Activated CD8-positive, alpha-beta memory T cell treated with anti-CD3 and anti-CD28 coated beads for 1 hour (primary cell): ENCODE measurements at places on chromosomes 6 and 20.

DNA sequence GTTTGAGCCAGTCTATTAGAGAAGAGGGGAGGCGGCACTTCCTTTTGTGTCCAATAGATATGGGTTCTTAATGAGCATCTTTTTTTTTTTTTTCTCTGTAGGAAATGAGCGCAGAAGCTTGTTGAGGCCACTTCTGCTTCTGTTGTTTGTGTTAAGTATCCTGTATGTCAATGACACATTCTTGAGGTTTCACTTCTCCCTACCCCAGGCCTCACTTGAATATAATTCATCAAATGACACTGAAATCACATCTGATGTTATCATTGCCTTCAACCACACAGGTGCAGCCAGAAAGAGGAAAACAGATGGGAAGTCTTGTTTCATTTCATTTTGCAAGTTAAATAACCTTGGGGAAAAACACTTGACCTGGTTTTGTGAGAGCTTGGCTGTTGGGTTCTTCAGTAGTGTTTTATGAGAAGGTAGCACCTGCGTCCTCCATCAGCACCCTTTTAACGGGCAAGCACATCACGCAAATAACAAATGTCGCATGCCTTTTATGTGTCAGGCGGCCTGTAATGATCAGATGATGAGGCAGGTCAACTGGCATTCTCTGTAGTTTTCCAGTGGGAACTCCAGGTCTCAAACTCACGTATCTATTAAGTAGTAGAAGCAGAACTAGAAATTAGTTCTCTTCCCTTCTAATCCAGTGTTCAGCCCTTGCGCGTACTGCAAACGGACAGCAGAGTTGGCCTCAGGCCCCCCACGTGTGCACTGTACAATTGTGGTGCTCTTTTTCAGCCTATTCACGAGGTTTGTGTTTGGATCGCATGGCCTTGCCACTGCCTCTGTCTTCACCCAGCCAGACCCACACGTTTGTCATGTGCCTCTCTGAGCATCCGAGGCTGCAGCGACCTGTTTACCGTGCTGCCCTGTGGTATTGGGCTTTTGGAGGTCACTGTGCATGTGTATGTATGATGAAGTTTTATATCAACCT lies 23.5 kb downstream of the PLEKHG1 start:
- no peak for DNase-seq

DNA sequence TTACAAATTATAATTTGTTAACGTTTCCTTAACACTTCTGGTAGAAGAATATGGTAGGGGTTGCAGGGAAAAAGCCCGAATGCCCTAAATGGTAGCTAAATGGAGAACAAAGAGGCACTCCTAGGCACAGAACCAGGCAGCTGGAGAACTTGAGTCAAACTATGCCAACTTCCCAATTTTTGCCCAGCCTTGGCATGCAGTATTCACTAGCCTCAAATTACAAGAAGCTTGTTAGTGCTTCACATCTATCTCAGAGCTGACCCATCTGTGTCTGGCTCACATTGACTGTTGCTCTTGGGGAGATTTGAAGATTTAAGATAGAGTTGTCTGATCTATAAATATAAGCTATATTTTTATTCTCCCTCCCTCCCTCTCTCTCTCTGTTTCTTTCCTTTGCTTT lies 19.4 kb upstream of the LRFN2 start:
- no peak for DNase-seq

DNA sequence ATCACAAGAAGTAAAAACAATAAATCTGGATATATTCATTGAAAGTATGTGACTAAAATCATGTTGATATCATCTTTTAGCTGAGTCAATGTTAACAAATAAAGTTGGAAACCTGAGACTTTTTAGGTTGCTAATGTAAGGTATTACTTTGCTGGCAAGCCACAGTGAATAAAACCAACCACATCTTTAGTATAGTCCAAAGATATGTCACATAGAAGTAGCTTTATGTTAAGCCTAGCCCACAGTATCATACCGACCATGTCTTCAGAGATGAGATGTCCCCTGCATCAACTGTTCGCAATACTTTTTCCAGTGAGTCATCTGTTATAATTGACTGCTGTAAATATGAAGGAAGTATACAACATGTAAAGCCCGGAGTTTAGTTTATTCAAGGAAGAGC lies 107.6 kb upstream of the MCHR2 start:
- DNase-seq = no peak

DNA sequence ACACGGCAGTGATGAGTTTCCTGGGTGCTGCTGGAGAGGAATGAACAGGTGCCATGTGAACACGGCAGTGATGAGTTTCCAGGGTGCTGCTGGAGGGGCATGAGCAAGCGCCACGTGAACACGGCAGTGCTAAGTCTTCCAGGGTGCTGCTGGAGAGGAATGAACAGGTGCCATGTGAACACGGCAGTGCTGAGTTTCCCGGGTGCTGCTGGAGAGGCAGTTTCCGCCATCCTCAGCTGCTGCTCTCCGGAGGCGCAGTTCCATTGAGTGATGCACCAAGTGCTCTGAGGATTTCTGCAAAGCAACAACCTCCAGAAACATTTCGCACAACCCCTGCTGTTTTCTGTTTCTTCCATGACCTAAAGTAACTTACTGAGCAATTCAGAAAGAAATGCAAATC lies 155.4 kb downstream of the SMOC2 start:
- DNase-seq = no peak

GRCh38 chr20:41314386-41314785 lies 3.1 kb downstream of the ZHX3 start:
- no peak for DNase-seq

DNA sequence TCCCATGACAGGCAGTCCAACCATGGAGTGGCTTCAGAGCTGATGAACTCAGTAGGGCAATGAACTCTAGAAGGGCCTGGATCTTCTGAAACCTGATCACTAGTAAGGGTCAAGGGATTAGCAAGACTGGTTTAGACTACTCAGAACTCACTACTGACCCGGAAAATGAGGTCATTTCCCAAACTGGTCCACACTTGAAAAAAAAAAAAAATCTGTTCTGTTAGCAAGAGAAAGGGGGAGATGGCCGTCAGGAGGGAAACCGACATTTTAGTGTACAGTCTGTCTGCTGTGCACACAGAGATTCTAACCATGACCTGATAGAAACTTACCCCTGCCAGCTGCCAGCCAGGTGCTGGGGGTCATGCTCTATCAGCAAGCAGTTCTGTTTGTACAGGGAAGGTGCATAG lies 262.4 kb upstream of the AGPAT4 start:
- DNase-seq = no peak

- DNase-seq = no peak
These were observed 295.2 kb downstream of the GJA1 start for GRCh38 chr6:121730616-121731015.

DNA sequence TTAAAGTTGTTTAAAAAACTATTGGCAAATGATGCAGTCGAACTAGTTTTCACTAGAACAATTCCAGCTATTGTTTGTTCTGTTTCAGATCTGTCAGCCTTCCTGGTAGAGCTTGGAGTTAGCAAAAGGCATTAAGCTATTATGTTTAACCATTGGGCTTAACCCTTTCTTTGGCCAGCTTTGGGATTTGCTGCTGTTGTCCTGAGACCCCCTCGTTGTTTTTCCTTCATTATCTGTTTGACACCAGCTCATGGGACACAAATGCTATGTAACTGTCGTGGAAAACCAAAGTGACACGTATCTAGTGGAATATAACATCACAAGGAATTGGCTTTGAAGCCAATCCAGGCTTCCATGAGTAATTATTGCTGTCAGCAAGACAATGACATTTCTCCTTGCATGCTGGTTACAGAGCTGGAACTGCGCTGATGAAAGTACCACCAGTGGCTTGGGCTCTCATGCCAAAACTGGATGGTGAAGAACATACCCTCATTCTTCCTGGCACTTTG lies 96.0 kb downstream of the EYA2 start:
- no peak for DNase-seq

- DNase-seq = no peak
These were observed 19.9 kb downstream of the TCFL5 start for GRCh38 chr20:62841705-62842212.

DNA sequence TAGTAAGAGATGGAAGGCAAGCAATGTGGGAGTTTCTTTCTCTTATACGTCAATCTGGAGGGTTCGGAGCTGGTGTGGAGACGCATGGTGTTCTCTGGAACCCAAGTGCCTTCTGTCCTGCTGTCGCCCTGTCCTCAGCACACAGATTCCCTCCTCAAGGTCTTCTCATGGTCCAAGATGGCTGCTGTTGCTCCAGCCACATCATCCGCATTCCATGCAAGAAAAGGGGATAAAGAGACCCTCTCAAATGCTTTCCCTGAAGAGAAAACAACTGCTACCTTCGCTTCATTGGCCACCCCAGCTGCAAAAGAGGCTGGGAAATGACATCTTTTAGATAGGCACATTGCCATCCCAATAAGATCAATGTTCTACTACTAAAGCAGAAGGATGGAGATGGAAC lies 151.2 kb downstream of the ANKRD60 start:
- DNase-seq = no peak

GRCh38 chr6:71396410-71396801 lies 107.8 kb downstream of the OGFRL1 start:
- DNase-seq = no peak

GRCh38 chr20:20065361-20065760 lies 13.0 kb downstream of the CFAP61 start:
- no peak for DNase-seq

DNA sequence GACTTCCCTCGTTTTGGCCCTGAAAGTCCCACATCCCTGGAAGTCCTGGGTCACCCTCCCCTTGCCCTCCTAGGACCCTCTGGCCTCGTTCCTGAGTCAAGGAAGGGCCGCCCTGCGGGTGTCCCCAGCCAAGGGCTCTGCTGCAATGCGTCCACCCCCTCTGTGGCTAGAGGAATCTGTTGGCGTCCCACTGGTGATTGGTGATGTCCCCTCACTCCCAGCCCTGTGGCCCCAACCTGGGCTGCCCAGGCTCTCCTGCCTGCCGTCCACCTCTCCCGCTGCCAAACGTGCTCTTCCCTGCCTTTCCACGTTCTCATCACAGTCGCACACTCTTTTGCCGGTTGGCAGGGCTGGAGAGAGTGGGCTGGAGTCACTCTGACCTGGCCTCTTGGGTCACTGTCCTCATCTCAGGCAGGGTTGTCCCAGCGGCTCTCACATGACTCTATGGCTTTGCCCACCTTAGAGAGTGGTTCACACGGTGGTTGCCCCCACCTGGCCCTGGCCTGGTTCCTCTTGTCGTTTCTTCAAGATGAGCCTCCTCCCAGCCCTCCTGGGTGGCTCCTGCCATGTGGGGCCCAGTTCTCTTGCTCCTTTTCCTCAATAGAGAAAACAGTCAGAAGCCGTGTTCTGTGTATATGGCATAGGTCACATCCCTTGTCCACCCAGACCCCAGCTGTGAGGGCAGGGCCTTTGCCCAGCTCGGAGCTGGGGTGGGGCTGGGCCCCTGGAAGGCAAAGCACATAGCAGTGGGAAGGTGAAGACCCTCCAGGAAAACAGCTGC lies 100.9 kb downstream of the TMEM242 start:
- DNase-seq = no peak

DNA sequence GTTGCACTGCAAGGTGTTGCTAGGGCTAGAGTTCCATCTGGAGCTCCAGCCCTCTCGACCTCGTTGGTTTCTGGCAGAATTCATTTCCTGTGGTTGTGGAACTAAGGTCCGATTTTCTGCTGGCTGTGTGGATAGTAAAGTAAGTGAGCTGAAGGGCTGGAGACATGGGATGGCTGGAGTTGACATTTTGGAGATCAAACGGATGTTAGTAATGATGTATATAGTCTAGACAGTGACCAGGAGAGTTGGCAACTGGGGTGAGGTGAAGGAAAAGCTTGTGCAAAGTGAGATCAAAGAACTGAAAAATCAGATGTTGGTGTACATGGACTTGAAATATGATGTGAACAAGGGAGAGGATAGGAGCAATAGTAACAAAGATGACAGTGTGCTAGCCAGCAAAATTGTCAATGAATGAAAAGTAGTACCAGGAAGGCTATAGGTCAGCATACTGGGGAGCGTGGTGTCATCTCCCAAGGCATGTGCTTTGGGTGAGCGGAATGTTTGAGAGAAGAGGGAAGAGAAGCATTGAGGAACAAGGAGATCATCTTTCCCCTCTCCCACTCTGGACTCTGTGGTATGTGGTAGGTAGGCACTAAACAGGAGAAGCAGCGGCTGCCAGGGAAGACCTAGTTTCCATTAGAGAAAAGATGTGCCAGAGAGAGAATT lies 7.8 kb downstream of the QRSL1 start:
- DNase-seq = no peak

DNA sequence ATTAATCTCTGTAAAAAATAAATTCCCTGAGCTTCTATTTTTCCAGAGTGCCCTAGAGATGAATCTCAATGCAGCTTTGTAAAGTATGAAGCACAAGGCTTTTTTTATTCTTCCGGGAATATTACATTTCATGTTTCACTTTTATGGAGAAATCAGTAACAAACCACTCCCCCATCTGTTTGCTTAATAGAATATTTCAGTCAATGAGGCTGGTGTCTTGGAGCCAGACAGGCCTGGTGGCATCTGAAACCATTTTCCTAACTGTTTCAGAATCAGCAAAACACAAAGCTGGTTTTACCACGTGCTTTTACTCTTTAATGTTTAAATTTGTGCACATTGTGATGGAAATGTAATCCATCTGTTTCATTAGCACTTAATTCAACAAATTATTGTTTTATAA lies 400.8 kb upstream of the HSF2 start:
- DNase-seq = no peak

DNA sequence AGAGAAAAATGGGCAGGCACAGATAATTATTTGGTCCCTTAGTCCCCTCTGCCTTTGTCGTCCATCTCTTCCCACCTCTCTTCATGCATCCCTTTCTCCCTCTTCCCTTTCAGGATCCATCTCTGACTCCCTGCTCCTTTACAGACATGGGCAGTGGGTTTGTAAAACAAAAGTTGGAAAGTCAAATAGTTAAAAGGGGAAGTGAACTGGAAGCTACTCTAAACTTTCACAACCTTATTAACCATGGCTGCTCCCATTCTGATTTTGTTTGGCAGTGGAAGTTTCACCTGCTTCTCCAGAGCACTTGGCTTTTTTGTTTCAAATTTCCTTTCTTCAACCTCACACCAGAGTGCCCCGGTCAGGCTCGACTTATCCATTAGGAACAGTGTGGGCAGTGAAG lies 1.2 kb downstream of the HLA-DQA2 start:
- no peak for DNase-seq

GRCh38 chr20:53502820-53503219 lies 90.8 kb downstream of the ZNF217 start:
- no peak for DNase-seq

GRCh38 chr6:13534536-13534935 lies 39.9 kb upstream of the SIRT5 start:
- no peak for DNase-seq

- DNase-seq = no peak
These were observed 162.5 kb downstream of the TRMT11 start for GRCh38 chr6:126148853-126149252.
